Uterus (tissue), 4 donors: ENCODE measurements at places on chromosomes 1 and 21. TPM values are rescaled to one million over a fixed set of nuclear protein-coding genes. Genes with fewer than 3 reads are reported as not detected.

GRCh38 chr1:17214876-17215544, 10.1 kb downstream of the PADI1 start:
- DNase-seq, result no peak

- DNase-seq, result peak; percentile 38
Observed at GRCh38 chr1:84376000-84376910, 22.0 kb upstream of the DNASE2B start.

GRCh38 chr1:101139130-101139529, 97.7 kb upstream of the S1PR1 start:
- no peak for DNase-seq

DNA sequence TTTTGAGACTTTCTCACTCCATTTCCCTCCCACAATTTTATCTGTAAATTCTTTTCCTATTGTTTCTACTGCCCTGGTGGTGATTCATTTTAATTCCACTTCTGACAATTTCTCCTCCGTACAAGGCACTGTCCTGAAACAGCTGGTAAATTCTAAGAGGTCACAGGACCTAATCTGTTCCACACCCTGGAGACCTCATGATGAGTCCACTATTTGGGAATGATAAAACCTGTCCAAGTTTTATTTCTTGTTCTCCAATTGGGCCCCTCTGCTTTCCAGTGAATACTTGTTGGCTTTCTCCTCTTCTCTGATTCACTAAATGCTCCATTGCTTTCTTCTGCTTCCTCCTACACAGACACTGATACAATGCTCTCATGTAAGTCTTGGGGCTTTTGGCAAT, 343.1 kb upstream of the DUSP10 start:
- no peak for DNase-seq

GRCh38 chr1:7280347-7280960, 490.6 kb upstream of the VAMP3 start:
- no peak for DNase-seq

DNA sequence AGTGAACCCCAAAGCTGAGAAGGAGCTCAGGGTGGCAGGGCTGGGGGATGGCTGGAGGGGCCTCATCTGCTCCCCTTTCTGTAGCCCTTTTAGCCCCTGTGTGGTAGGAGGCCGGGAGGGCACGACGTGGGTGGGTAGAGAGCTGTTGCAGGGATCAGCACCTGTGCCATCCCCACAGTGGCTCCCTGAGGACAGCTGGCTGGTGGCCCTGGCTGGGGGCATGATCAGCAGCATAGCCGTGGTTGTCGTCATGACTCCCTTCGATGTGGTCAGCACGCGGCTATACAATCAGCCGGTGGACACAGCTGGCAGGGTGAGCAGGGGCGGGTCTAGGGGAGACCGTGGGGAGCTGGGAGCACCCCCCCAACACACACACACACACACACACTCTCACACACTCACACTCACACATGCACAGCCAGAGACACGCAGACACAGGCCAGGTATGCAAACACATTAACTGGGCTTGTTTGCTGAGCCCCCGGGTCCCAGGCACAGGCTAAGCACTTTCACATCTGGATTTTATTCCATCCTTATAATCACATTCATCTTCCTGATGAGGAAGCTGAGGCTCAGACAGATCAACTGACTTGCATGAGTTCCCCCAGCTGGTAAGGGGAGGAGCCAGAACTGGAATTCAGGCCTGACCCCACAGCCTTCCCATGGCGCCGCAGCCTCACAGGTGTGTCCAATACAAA, 2.5 kb downstream of the SLC25A34 start:
- peak; percentile 12 for DNase-seq

DNA sequence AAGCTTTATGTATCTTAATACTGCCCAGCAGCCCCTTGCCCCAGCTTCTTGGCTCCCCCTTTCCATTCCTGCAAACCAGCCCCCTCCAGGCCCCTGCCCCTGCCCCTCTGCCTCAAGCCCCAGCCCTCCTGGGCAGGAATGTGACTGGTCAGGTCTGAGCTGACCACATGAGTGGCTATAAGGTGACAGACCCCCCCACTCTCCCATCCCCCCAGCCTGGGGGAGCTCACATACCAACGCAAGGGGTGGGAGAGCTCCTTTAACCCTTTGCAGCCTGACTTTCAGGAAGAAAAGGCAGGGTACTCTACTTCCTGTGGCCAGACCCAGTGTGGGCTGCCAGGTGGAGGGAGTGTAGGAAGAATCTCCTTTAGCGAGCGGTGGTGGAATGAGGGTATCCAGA, 33.2 kb downstream of the AHDC1 start:
- DNase-seq, result no peak

- DNase-seq, result no peak
Observed at GRCh38 chr1:54415991-54416390, 9.8 kb upstream of the SSBP3 start.

DNA sequence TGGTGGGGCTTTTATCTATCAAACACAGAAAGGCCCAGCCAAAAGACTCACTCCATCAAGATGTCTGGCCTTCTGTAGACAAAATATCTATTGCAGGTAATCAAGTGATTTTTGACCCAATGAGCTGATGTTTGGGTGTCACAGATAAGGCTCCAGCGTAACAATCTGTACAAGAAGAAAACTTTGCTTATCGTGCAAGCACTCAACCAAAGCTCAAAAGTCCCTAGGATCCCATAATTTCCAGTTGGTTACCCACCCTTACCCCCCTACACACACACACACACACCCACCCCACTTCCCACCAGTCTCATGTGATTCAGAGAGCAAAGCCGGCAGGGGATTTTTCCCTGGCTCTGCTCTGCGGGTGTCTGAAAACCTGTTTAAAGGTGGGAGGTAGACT, 5.8 kb downstream of the ITPKB start:
- no peak for DNase-seq

DNA sequence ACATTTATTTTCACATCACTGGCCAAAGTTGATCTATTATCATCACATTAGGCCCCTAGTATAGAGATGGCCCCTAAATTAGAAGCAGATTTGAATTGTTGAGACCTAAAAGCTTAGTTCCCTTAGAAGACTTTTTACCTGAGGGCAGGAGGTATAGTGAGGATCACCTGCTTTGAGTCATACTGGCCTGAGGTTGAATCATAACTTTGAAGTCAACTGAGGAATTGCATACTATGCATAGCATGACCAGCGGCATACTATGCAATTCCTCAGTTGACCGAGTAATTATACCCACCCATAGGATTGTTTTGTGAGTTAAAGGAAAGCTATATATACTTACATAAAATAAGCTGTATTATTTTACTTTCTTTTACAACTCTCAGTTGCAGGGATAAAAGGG, 50.3 kb upstream of the DPH5 start:
- no peak for DNase-seq

DNA sequence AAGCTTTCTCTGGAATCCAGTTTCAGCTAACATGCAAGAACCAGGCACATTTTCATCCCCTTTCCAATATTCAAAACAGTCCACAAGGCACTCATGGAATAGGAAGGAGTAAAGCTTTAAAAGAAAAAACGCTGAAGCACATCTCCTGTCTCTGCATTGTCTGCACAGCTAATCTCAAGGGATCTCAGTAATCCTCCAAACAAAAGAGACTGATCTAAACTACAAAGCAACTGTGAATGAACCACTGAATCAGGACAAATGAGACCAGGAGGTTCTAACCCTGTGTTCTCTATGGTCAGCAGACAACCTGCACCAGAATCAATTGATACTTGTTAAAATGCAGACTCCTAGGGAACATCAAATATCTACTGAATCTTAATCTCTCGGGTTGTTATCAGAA, 399.0 kb downstream of the HHAT start:
- DNase-seq, result no peak

DNA sequence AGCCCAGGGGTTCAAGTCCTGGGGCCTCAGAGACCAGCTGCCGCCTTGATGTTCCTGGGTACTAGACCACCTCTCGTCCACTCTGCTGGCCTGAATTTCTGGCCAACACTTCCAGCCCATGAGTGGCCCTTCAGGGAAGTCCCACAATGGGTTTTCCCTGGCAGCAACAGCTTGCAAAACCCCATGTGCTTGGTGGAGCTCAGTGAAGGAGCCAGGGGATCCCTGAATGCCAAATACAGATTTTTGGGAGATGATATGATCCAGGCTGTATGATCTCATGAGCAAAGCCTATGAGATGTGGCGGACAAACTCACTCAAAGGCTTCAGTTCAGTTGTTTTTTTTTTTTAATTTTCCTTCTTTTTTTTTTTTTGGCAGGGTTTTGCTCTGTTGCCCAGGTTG, 9.6 kb upstream of the RASSF5 start:
- no peak for DNase-seq

DNA sequence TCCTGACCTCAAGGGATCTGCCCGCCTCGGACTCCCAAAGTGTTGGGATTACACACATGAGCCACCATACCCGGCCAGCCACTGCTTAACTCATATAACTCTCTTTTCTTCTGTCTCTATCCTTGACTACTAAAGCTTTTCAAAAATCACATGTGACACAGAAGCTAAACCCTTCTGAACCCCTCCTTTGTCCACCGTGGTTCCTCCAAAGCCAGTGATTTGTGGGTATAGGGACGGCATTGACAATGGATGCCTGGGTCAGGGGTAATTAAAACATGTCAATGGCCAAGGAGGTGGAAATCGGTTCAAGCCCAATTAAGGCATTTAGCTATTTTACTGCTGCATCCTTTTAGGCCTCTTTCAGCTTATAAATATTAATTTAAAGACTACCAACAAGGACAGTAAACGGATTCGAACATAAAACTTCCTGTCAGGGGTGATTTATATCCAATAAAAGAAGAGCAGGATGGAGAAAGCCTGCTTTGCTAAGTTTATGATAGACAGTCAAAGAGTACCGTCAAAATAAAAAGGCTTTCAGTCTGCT, 242.3 kb downstream of the GPATCH2 start:
- no peak for DNase-seq

DNA sequence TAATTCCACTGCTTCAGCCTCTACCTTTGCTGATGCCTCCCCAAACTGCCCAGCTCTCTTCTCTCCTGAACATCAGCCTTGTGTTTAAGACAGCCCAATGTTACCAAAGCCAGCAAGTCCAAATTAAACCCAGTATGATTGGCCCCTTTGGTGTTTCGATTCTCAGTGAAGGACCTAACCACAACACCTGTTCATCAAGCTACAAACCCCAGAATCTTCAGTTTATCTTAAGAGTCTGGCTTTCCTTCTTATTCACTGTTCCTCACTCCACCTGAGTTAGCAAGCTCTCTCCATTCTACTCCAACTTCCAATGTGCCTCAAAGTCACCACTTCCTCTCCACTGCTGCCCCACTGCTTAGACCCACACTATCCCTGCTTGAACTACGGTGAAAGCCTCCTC, 25.5 kb upstream of the ITPKB start:
- no peak for DNase-seq

GRCh38 chr1:198268784-198269645, 112.2 kb downstream of the NEK7 start:
- DNase-seq, result no peak

DNA sequence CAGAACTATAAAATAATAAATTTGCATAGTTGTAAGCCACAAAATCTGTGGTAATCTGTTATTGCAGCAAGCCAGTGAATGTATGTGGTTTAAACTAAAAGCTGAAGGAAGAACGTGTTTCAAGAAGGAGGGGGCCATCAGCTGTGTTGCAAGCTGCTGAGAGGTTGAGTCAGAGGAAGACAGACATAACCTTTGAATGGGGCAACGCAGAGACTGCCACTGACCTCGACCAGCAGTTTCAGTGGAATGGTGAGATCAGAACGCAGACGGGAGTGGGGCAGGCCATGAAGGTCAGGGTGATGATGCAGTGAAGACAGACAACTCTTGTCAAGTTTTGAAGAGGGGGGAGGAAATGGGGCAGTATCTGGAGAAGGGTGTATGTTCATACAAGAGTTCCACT, 23.2 kb upstream of the QSOX1 start:
- no peak for DNase-seq

GRCh38 chr1:224052772-224053171, 61.1 kb upstream of the FBXO28 start:
- no peak for DNase-seq

DNA sequence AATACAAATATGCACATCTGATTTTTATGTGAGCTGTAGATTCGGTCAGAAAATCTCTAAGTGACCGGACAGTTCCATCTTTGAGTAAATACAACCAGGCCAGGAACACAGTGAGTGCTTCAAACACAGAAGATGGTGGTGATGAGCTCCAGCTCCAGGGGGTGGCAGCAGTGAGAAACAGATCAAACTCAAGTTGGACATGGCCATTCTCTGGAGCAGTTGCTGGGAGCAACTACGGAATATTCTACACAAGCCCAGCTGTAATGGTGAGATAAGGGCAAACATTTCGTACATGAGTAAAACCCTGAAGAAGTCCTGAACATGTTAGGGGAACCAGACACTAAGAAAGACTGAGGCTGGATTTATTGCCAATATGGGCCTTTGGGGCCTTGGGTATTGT, 100.7 kb downstream of the BARHL2 start:
- no peak for DNase-seq

GRCh38 chr1:178819123-178819522, 51.8 kb downstream of the ANGPTL1 start:
- DNase-seq, result no peak

DNA sequence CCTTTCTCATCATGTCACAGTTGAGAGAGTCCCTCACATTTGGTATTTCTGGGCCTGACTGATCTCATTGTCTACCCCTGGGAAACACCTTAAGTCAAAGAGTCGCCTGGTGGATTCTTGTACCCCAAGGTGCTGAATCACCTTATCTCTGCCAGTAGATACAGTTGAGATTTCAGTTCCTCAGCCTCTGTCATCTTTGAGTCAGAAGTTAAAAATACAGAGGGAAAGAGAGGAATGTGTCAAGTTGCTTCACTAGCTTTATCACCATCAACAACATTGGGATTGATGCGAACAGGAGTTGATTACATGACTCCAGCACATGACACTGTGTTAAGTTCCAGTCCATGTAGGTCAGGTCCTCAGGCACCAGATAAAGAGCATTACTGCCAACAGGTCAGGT, 513.0 kb downstream of the NUF2 start:
- DNase-seq, result no peak

- no peak for DNase-seq
Observed at GRCh38 chr1:64935551-64936155, 30.7 kb downstream of the JAK1 start.

GRCh38 chr1:181508486-181509165, 25.3 kb downstream of the CACNA1E start:
- no peak for DNase-seq

DNA sequence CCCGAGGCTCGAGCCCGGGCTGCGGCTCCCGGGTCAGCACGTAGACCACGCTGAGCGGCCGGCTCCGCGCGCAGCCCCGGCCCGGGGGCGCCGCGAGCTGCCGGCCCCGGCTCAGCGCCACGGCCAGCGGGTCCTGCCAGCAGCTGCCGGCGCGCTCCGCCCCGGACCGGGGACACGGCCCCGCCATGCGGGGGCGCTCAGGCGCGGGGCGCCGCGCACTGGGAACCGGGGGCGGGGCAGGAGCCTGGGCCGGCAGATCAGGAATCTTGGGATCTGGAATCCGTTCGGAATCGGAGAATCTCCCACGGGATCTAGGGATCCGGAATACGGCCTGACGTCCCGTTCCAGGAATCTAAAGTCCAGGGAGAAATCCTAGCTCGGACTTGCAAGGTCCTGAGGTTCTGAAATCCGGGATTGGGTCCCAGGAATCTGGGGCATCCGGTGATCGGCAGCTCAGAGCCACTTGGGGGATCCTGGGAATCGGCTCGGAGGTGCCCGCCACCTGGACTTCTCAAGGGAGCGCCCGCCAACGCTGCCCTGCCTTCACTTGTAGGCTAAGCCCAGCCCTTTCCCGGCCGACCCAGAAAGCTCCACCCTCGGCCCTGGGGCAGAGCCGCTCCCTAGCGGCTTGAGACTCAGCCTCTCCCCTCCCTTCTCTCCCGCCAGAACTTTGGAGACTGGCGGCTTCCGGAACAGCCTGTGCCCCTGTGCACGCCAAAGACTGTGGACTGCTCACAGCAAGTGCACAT, at the start of gene MAP3K6:
MAP3K6 (minus strand) TSS at position 551 of the 749 bp plus-strand sequence; CDS start at position 187, 364 bp downstream.
- DNase-seq, result peak; percentile 89

The CASQ1 gene
- 0.34 TPM for total RNA-seq

The TOE1 gene
- 17.9 TPM for total RNA-seq

The PHLDA3 gene
- 80.2 TPM for total RNA-seq
